ENCODE measurements at places on chromosomes 3 and 15.

DNA sequence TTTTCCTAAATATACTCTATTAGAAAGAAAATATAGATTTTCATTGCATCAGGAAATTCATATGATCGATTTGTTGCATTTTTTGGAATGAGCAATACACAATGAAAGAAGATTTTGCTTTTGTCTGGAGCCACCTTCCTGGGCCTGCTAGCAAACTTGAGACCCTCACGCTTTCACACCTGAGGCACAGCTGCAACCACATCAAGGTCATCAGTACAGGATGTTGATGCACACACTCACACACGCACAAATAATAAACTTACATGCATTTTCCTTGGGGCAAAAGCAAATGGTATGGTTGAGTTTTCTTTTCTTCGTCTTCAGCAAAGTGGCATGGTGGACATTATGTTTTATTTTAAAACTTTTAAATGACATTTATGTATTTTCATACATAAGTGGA is 64.8 kb upstream of the SATB1 start:
- DNase-seq = no peak

GRCh38 chr15:50064673-50065072 is 54.4 kb downstream of the ATP8B4 start:
- DNase-seq = no peak

DNA sequence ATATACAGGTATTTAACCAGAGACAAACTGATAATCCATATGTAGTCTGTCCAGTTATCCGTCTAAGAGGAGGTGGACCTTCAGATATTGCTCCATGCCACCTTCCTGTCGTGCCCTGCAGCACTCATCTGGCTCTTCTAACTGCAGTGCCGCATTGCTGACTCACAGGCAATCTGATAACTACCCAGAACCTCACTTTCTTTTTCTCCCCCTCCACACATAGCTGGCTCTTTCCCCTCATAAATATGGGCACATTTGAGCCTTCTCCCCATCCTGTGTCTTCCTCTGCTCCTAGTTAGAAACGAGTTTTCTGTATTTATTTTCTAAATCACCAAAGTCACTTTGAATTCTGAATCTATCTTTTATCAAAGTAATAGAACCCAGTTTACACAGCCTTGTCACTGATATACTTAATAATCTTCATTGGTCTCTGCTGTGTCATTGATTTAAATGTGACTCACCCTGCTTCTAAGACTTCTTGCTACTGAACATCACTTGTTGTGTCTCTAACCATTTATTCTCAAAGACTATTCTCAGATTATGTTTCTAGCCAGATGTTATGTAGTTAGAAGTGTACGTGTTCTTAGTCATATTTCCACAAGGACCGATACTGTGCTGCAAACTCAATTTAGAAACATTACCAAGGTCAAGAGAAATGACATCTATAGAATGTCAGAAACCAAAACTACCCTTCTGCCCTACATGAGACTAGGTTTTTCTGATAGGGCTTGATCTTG is 17.4 kb upstream of the KCNMB2 start:
- DNase-seq = no peak

DNA sequence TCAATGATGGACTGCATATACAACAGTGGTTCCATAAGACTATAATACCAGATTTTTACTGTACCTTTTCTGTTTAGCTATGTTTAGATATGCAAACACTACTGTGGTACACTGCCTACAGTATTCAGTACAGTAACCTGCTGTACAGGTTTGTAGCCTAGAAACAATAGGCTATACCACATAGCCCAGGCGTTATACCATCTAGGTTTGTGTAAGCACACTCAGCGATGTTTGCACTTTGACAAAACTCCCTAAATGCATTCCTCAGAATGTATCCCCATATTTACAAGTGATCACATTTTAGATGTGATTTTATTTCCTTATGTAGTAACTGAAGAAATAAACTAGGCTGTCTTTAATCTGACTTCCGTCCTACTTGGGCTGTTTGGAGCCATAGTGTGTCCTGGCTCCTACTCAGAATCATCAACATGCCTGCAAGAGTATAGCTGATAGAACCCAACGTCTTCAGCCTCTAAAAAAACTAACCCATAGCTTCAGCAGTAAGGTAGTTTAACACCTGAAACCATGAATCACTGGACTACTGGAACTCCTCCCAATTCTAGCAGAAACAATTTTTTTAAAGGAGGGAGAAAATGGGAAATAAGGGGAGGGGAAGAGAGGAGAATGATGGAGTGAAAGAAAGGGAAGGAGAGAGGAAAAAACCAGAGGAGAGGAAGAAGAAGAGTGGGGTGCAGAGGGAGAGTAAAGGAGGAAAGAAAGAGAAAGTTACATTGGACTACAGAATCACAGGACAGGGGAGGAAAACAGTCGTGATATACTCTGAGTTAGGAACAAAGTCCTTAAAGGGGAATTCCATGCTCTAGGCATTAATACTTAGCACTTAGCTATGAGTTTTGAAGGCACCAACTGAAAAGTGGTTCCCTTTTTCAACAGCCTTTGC is 67.7 kb upstream of the PLXND1 start:
- no peak for DNase-seq

- DNase-seq = no peak
These were observed 573.2 kb upstream of the MDFIC2 start for GRCh38 chr3:70885636-70886035.

GRCh38 chr3:57596495-57597126 is 533 bp downstream of the ARF4 start:
- DNase-seq = no peak

DNA sequence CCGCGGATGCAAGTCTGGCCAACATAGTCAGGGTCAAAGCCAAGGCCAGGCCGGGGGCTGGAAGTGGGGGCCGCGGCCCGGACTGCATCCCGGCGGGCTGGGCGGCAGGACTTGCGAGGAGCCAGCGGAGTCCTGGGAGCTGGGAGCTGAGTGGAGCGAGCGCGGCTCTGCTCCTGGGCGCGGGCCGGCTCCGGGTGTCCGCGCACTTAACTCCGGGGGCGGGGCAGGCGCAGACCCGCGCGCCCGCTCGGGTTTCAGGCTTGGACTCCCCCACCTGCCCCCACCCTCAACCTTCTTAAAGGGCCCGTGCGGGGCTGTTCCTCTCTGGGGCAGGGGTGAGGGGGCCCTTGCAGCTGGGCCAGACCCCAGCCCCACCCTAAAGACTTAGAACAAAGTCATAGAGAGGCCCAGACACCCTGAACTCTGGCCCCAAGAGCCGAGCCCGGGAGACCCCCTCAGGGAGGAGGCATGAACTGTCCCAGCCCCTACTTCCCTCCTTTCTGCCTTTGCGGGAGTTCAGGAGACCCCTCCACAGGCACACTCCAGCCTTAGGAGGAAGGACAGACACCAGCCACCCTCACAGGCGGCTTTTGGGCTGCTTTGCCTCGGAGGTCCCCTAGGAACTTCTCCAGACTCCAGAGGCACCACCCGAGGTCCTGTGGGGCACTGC is at the start of gene CSPG4:
TSS of gene CSPG4 (minus strand) at position 181 of the 670 bp plus-strand sequence. CDS start at position 88, 93 bp downstream.
- DNase-seq = no peak

DNA sequence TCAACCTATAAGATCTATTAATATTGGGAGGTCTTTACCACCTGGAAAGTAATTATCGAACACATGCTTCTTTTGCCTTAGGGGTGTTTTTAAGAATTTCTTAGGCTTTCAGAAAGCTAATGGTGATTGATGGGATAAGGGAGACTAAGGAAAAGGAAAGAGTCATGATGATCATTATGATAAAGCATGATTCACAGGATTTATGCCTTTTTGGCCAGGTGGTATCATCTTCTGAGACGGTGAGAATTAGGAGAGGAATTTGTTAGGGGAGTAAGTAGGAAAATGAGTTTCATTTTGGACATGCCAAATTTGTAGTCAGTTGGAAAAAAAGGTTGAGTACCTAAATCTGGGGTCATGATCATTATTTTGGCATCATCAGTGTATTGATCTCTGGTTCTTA is 8.9 kb downstream of the ARMC8 start:
- DNase-seq = no peak

- no peak for DNase-seq
These were observed 2.3 kb upstream of the CCR8 start for GRCh38 chr3:39327053-39327745.

- no peak for DNase-seq
These were observed 32.5 kb downstream of the IL17RD start for GRCh38 chr3:57132674-57133073.

DNA sequence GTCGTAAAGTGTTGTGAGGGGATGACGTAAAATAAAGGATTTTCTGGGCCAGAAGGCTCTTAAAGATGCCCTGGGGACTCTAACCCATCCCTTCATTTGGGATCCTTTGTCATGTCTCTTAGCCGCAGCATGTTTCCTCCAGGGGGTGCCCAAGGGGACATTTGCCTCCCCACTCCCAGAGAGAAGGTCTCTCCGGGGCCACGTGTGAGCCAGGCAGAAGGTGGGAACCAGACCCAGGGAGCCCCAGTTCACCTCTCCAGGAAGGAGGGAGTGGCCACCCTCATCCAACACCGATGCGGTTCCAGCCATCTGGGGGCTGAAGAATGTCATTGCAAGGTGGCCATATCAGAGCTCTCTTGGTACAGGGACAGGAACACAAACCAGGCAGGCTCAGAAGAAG is 25.2 kb downstream of the ST8SIA2 start:
- DNase-seq = no peak

- DNase-seq = no peak
These were observed 543.5 kb downstream of the CADM2 start for GRCh38 chr3:85502148-85502875.

- no peak for DNase-seq
These were observed 16.9 kb upstream of the RYR3 start for GRCh38 chr15:33293713-33294334.

- no peak for DNase-seq
These were observed 67.1 kb upstream of the CHD2 start for GRCh38 chr15:92833106-92833433.

DNA sequence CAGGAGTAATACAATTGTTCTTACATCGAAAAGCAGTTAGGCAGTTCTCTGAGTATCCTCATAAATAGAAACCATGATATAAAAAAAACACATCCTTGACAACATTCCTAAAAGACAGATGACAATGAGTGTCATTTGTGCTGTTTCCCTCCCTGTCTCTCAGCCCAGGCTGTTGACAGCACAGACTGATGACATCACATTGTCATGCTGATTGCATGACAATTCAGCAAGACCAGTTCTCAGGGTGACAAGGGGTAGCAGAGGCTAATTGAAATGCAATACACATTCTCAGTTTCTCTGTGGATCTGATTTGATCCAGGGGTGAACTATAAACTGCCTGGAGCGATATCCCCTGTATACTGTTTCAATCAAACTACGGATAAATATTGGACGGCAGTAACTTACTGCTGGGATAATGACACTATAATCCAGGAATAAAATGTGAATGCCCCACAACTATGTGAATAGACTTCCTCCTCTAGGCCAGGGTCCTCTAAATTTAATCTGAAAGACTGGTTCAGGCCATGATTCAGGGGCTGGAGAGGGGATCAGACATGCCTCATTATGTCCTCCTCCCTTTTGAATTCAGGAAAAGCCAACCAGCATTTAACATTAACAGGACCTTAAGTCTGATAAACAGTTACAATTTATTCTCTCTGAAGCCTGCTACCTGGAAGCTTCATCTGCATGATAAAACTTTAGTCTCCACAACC is 16.7 kb upstream of the EIF1B start:
- no peak for DNase-seq

- no peak for DNase-seq
These were observed 21.9 kb downstream of the MAPKBP1 start for GRCh38 chr15:41795996-41796856.

GRCh38 chr15:62847900-62848489 is 194.6 kb upstream of the TPM1 start:
- DNase-seq = no peak

GRCh38 chr15:65646486-65646885 is 24.7 kb downstream of the SLC24A1 start:
- no peak for DNase-seq

GRCh38 chr3:187812496-187812895 is 67.2 kb upstream of the BCL6 start:
- no peak for DNase-seq
